ENCODE measurements at places on chromosomes 11 and 22.

DNA sequence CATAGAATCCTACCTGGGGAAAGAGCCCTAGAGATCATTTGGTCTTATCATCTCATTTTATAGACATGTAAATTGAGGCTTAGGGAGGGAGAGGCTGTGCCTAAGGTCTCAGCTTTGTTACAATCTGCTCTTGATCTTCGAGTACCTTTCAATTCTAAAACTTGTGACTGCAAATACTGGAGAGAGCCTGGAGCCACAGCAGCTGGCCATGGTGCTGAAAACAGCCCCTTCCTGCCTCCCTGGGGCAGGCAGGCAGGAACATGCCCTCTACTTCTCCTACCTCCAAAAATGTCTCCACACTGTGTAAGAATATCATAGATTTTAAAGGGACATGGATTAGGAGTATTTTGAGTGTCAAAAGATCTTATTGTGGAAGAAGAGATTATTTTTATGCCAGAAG lies 52.2 kb downstream of the C22orf42 start:
- no peak for DNase-seq

DNA sequence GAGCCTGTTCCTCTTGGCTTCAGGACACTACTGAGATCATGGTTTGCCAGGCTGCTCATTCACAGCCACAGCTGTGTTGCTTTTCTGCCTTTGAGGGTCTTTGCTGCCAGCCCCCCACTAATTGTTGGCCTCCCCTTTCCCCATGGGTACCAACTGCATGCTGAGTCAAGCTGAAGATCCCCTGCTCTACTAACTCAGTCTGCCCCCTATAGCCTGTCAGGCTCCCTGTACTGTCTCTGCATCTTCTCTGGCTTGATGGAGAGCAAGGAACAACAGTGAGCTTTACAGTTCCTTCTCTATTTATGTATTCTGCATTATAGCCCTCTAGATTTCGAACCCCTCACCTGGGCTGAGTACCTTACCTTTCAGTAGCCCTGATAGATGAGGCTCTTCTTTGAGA lies 257.6 kb upstream of the CADM1 start:
- DNase-seq, result no peak

DNA sequence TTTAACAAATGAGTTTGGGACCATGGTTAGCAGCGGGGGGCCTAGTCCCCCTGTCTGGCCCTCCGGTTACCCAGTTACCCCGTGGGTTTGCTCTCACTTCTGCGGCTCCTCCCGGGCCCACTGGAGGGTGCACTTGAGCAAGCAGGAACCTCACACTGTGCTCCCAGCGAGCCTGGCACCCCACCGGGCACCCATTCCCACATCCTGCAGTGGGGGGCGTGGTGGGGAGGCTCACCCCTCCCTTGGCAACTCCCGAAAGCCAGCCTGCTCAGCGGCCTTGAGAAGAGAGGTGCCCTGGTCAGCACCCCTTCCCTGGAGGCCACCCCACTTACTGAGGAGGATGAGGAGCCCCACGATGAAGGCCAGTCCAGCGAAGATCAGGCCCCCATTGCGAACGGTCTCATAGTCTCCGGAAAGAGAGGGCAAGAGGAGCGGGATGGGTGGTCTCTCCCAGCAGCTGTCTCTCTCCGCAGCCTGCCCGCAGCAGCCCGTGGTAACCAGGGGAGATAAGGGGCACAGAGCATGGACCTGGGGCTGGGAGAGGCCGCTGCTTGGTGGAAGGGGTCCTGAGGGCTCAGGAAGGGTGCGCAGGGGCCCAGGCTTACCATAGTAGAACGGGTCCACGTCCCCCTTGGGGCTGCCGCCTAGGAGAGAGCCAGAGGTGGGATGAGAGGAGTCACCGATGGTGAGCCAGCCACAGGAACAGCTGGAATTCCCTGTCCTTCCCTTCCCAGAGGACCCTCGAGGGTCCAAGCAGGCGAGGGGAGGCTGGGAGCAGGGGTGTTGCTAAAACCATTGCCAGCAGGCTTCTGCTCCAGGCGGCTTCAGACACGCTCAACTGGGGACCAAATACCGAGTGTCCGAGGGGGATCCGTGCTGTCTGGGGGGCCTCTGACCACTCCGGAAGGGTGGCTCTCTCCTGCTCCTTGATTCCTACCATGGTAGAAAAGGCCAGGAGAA lies 2.2 kb downstream of the FXYD2 start:
- peak; percentile 23 for DNase-seq

DNA sequence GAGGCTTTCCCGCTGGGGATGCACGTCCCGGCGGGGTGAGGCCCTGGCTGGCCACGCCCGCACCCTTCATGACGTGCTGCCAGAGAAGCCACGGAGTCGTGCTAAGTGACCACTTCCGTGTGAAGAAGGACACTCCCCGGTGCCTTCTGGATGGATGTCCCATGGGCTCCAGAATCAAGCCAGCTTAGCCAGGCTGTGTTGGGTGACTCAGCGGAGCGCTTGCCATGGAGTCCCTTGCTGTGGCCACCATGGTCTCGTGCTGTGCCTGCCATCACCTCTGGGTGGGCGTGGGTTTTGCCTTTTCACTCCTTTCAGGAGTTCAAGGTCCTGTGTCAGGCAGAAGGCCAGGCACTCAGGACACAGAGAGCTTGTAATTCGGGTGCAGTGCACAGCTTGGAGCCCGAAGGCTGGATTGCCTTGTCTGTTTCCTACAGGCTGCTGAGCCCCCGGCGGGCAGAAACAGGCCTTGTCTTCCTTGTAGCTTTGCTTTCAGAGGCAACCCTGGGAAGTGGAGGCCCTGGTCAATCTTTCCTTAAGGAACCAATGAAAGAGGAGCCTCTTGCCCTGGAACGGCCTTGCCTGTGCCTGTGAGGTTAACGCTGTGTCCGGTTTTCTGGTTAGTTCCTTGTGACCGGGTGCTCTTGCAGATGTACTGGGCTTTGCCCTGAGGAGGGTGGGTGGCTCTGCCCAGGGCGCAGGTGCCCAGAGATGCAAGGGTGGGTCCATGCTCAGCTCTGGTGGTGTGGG lies 268.6 kb downstream of the TBC1D22A start:
- DNase-seq, result no peak

DNA sequence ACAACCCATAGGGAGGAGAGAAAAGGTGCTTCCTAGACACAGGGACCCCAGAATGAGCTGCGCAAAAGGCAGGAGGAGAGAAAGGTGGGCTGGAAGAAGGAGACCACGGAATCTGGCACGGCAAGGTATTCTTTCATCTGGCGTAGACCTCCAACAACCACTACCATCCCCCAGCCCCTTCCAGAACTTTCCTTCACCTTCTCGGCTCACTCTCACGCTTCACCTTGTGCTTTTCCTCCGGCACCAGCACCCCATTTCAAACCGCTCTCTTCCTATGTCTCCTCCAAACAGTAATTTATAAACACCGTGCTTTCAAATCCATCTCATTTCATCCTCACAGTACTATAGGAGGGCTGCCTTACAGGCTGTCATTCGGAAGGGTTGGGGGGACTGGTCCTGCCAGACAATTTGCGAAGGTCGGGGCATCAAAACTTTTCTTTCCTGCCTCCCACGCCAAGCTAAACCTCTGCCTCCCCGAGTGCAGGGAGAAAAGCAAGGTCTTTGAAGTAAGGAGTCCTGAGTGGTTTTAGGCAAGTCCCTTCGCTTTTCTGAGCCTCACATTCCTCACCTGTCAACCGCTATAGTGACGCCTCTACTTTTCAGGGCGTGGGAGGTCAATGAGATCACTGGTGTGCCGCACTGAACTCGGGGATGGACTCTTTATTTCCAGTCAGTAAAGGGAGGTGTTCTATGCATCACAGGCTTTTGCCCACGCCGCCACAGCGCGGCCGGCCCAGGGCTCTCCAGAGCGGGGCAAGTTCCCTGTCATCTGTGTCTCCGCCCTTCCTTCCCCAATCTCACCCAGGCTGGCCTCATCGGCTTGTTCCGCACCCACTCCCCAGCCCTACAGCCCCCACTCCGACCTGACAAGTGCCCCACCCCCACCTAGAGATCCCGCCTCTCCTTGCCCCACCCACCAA lies 800 bp downstream of the KCTD21 start:
- DNase-seq, result peak; percentile 48

- no peak for DNase-seq
Observed at GRCh38 chr11:27405134-27405533, 42.1 kb upstream of the CCDC34 start.

- no peak for DNase-seq
Observed at GRCh38 chr11:91097083-91097482, 874.2 kb upstream of the CHORDC1 start.

- DNase-seq, result no peak
Observed at GRCh38 chr22:46030231-46030880, 53.4 kb upstream of the WNT7B start.

GRCh38 chr11:14969901-14970323 lies 2.2 kb downstream of the CALCA start:
- peak; percentile 19 for DNase-seq

GRCh38 chr11:88909500-88909899 lies 156.3 kb downstream of the GRM5 start:
- DNase-seq, result no peak

DNA sequence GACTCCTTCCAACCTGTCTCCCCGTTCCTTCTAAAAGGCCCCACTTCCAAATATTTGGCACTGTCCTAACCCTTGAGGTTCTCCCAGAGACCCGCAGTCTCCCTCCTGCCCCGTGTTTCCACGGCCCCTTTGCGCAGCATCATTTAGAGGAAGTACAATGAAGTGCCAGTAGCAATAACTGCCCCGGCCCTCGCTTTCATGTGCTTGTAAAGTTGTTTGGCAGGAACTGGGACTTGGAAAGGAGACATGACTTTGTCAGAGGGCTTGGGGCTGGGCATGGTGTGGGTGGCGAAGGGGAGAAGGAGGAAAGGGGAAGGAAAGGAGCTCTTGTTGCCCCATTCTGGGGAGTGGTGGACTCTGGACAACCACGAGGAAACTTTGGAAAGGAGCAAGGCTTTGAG lies 2.6 kb downstream of the CD44 start:
- DNase-seq, result no peak

GRCh38 chr11:66847461-66848232 lies 4.4 kb downstream of the RCE1 start:
- DNase-seq, result no peak

DNA sequence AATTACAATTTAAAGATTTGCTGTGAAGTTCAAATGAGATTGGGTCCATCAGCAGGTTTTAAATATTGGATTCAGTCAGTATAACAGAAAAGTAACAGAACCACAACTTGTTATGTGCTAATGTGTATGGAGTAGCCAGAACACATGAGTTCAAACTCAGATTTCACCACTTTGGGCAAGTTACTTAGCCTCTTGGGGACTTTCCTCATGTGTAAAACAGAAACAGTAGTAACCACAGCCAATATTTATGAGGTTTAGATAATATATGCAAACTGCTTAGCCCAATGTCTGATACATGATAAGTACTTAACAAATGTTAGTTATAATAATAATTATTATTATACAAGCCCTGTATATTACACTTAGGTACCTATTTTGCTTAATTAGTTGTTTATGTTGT lies 21.8 kb upstream of the SLC5A12 start:
- DNase-seq, result no peak

DNA sequence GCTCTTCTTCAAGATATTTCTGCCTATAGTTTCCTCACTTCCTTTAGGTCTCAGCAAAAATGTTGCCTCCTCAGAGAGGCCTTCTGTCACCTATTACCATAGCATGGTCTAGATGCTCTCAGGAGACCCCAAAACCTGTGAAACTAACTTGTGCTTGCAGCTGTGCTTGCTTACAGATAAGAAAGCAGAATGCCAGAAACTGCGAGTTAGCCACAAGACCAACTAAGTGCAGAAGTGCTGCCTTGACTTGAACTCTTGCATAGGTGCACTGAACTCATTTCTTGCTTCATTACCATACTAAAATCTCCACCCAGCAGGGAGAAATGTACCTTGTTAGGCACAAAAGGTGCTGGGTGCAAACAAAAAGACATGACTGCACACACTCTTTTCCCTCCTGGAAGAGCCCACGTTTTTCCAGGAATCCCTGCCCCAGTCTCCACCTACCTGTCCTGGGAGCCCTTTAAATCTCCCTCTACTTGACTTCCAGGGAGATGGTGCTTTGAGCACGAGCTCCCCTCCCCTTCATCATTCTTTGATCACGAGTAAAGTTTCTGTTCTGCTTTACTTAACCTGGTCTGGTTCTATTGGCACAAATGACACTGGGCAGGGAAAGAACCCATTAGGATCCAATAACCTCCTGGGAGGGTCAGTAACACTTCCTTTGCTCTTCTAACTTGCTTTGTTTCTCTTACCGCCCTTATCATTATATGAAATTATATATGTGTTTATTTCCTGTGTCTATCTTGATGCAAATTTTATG lies 137.7 kb upstream of the DDI1 start:
- no peak for DNase-seq

DNA sequence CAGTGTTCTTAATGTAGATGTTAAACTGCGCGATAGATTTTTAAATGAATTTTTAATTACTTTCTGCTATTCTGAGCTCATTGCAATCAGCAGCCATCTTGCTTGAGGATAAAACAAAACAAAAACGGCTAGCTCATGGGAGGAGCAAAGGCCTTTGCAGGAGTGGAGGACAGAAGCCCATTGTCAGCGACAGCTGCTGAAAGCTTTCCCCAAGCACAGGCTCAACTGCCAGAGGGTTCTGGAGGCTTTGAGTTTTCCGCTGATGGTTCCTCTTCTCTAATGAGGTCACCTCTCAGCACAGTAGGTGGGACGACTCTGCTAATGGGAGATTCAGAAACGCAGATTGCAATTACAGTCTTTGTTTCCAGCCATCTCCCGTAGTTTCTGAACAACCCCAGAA lies 167.1 kb upstream of the TTC12 start:
- DNase-seq, result peak; percentile 62

- no peak for DNase-seq
Observed at GRCh38 chr11:32448232-32448631, 12.9 kb upstream of the WT1 start.

DNA sequence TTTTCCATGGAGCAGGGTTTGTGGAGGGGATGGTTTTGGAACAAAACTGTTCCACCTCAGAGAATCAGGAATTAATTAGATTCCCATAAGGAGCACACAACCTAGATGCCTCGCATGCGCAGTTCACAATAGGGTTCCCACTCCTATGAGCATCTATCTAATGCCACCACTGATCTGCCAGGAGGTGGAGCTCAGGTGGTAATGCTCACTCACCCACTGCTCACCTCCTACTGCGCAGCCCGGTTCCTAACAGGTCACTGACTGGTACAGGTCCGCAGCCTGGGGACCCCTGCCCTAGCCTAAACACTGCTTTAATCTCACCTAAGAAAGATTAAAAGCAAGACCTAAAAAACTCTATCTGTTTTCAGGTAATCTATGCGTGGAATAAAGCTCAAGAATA lies 553.0 kb downstream of the JRKL start:
- DNase-seq, result no peak

DNA sequence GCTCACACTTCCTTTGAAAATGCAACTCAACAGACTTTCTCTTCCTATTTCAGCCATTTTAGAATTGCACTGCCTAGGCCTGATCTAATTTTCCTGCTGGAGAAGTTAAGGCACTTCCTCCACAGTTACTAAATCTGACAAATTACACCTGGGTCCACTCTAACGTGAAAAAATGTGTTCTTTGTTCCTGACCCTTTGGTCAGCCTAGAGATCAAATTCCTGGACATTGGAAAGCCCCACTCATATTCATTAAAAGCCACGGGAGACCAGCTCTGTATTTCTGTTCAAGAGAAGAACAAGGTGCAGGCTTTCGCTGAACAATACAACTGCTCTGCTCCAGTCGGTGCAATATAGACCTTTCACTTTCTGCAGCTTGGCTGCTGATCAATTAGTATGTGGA lies 96.6 kb downstream of the MPPED2 start:
- DNase-seq, result no peak
